Stimulated activated CD4-positive, alpha-beta T cell treated with anti-CD3 and anti-CD28 coated beads, Interleukin-1b, Interleukin-23, amount 100 ng/mL, for 1 hour (primary cell): ENCODE measurements at places on chromosomes 16 and 17.

DNA sequence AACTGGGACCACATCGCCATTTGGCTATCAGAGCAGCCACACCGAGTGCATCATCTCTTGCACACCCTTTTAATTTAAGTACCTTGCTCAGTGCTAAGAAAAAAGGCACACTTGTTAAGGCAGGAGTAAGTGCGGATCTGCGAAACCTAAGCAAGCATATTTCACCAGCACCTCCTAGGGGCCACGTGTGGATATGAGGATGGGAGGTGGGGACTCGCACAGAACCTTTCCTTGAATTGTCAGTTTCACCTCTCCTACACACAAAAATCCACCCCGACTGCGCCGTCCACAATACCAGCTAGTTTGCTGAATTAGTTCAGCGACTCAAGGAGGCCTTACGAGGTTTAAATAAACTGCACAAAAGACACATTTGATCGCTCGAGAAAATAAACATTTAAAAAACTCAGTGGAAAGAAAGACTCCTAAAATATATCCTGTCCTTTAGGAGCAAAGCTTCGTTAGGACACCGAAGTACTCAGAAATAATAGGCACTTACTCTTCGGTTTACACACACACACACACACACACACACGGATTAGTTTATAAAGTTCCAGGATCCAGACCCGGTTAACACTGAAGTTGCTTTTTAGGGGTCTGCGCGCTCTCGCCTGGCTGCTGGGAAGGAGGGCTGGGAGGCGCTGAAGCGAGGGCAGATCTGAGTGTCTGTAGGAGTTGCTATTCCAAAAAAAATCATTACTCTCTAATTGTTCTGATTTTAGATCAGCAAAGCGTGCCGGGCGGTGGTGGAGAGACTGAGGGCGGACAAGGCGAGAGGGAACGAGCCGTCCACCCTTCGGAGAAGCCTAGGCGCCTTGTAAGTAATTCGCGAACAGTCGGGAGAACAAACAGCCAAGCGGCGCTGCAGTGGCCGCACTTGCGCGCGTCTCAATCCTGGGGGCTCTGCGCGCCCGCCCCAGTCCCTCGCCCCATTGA, 1.0 kb upstream of the KCNJ2 start:
- no peak for DNase-seq

DNA sequence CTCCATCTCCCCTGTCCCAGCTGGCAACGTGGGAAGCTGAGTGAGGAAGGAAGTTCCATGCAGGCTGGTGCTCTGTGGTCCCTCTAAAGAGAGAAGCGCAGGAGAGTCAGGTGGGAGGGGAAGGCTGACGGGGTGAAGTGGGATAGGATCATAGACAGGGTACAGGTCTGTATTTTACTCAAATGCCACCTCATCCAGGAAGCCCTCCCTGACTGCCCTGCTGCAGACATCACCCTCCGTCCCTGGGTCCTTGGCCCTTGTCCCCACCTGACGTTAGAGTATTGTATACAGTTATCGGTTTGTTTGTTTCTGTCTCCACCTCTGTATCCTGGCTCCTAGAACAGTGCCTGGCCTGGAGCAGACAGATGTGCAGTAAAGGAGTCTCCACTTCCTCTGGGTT, 11.7 kb downstream of the CANT1 start:
- no peak for DNase-seq

- DNase-seq, result no peak
These were observed 126.1 kb downstream of the VPS53 start for GRCh38 chr17:588519-588918.

DNA sequence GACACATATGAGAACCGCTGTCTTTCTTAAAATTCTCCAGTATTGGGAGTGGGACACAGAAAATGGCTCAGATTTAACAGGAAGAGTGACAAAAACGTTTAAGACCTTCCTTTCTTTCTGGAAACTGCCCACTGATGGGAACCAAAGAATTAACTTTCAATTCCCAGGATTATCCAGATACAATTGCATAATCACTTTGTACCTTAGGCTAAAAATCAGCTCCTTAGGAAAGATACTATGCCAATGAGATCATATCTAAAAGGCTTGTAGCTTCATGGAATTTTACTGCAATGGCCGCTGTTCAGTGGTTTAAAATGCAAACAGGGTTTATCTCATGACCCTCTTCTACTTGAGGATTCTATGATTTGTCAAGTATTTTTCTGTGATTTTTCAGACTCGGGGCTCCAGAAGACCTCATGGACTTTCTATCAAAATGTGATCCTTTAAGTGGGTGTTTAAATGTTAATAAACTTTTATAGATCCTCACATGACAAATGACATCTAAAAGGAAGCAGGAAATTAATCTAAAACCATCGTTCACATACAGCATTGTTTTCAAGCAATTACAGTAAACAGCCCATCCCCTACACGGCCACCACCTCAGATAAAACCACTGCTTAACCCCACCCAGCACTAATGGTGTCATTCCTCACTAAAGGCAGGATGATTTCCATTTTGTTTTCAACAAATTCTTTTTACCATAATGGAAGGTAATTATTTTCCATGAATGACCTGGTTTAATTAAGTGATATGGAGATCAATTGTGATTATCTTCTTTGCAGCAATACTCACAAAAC, 31.6 kb upstream of the ERN1 start:
- no peak for DNase-seq

DNA sequence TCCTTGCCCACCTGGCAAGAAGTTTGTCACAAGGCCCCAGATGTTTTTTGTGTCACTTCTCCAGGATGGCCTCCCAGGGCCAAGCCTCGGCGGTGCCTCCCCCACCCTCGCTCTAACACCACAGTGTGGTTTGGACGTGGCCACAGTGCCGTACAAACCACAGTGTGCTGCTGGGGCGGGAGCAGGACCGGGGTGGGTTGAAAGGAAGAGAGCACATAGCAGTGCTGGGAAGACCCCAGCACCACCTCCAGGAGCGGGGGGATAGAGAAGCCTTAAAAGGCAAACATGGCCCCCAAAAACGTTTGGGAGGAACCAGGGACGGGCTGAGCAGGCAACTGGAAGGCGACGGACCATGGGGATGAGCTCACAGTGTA, 5.0 kb upstream of the BCL6B start:
- DNase-seq, result no peak
